ENCODE measurements at places on chromosomes 2 and 18. TPM values are rescaled to one million over a fixed set of nuclear protein-coding genes. Genes with fewer than 3 reads are reported as not detected.

Gene CFC1
- not detected for total RNA-seq

Gene ST8SIA5
- not detected for total RNA-seq

Gene ERMN
- not detected for total RNA-seq

Gene MARCHF4
- total RNA-seq: 0.17 TPM

Gene CBLN2
- not detected for total RNA-seq

Gene FBXO41
- total RNA-seq: 3.7 TPM

Gene HS1BP3
- total RNA-seq: 25.1 TPM

Gene OST4
- 257 TPM for total RNA-seq

Gene GPR39
- total RNA-seq: 7.2 TPM
